ENCODE measurements at places on chromosomes 3 and 15.

GRCh38 chr3:168162172-168162571 lies 66.4 kb upstream of the GOLIM4 start:
- no peak for DNase-seq

GRCh38 chr3:104281713-104282112 lies 1085.0 kb upstream of the ALCAM start:
- no peak for DNase-seq

GRCh38 chr3:43765521-43765971 lies 74.8 kb downstream of the ABHD5 start:
- DNase-seq, result no peak

DNA sequence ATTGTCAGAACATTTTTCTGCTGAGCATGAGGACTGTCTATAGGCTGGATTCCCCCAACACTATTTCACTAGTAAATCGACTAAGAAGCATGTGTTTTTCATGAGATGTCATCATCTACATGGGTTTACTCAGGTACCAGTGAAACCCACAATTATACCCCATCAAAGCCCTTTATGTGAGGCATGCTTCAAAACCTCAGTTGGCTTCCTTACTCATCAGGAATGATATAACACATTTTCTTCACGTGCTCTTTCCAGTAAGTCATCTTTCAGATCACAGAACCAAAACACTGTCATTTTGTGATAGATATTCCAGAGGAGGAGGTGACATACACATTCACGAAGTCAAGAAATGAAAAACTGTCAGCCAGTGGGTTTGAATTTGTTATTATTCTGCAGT lies 116.5 kb downstream of the ANO10 start:
- DNase-seq, result no peak

- no peak for DNase-seq
These were observed 38.6 kb downstream of the SCN5A start for GRCh38 chr3:38610934-38611333.

- DNase-seq, result no peak
These were observed 356.7 kb upstream of the UMPS start for GRCh38 chr3:124373524-124373923.

GRCh38 chr3:115108614-115109013 lies 38.5 kb downstream of the ZBTB20 start:
- no peak for DNase-seq

DNA sequence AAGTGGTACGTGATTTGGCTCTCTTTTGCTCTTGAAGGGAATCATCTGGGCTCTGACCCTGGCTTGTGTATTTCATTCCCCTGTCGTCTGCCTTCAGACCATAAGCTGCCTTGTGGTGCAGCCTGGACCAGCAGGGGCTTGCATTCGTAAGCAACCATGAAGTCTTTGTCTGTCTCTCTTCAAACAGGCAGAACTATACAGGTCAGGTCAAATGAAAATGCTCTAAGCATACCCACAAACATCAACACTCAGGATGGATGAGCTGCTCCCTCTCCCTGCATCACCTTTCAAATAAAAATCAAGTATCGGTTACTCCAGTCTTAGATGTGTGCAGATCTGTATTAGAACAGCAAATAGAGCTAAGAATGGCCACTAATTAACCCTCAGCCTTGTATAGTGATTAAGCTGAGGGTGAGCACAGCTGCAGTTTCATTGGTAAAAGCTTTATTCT lies 268.6 kb upstream of the UBE2E1 start:
- no peak for DNase-seq

GRCh38 chr3:157086060-157086750 lies 73.7 kb downstream of the CCNL1 start:
- DNase-seq, result no peak

GRCh38 chr3:127679534-127680145 lies 6.9 kb downstream of the ABTB1 start:
- peak; percentile 7 for DNase-seq

GRCh38 chr15:63928185-63928842 lies 94.6 kb upstream of the HERC1 start:
- no peak for DNase-seq

DNA sequence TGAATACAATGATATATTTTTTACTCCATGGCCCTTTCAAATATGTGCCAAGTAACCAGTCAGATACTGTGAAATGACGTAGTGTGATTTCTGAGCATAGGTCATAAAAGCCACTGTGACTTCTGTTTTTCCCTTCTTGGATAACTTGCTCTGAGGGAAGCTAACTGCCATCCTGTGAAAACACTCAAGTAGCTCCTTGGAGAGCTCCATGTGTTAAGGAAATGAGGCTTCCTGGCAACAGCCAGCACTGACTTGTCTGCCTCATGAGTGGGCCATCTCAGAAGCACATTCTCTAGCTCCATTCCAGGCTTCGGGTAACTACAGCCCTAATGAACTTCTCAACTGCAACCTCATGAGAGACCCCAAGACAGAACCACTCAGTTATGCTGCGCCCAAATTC lies 9.5 kb upstream of the CCDC80 start:
- no peak for DNase-seq

- DNase-seq, result peak; percentile 84
These were observed 3.2 kb downstream of the ZDHHC19 start for GRCh38 chr3:196207833-196208607.

DNA sequence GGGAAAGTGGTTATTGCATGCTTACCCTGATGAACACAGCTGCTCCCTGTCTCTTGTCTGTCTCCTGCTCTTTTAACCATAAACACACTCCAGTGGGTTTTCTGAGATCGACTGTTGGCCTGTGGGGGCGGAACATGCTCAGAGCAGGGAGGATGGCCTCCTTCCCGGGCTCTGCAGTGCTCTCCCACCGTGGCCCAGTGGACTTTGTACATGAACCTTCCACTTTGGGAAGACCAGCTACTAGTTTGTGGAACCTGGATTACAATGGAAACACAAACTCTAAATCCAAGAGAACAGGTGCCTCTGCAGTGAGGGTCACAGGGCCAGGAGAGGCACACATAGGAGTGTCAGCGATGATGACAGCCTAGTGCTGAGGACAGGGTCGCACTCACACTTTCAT lies 56.5 kb downstream of the KLF13 start:
- DNase-seq, result no peak

GRCh38 chr3:54630101-54630623 lies 297.7 kb downstream of the LRTM1 start:
- no peak for DNase-seq

- DNase-seq, result no peak
These were observed 162.5 kb downstream of the FMN1 start for GRCh38 chr15:33032053-33032452.

GRCh38 chr3:47404955-47405790 lies 24.4 kb downstream of the PTPN23 start:
- no peak for DNase-seq

DNA sequence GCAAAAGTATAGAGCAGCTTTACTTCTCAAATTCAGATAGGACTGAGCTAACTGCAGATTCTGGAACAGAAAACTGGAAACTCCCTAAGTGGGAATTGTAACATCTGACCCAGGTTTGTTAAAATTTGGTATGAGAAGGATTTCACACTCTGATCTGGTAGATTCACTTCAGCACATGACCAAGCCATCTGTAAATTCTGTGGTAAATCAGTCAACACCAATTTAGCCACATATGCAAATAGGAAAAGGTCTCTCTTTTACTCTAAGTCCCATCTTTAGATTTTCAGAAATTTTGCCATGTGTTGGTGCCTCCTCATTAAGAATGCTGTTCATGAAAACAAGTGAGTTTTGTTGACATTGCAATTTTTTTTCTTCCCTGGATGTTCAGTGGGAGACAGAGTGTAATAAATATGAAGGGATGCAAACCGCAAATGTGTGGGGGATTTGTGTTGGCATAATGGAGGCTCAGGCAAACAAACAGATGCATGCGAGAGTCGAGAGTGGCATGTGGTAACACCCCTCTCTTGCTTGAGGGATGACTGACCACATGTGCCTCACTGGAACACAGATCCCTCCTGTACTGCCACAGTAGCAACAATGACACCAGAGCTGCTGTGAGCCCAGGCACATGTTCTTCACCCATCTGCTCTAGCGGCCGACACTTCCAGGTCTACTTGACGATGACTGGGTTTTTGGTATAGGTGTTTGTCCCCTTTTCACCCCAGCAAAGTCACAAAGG lies 146.6 kb downstream of the FEZF2 start:
- DNase-seq, result no peak

GRCh38 chr3:16801698-16802097 lies 83.1 kb upstream of the PLCL2 start:
- DNase-seq, result no peak

DNA sequence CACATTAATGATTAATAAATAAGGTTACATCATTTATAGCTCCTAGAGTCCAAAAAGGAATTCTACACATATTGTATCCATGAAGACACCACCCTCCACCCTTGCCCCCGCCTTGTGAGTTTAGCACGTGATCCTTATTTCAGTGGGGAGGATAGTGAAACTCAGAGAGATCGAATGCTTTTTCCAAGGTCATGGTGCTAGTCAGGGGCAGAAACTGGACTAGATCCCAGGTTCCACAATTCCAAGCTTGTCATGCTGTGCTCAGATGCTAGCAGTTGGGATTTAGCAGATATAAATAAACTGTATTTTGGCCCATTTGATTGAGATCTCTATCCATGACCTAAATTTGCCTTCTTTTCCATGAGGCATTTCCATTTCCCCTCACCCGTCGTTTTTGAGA lies 227.4 kb upstream of the THRB start:
- no peak for DNase-seq

GRCh38 chr15:86796521-86796920 lies 716.9 kb downstream of the AGBL1 start:
- DNase-seq, result no peak

- no peak for DNase-seq
These were observed 202.0 kb upstream of the IL12A start for GRCh38 chr3:159786489-159787177.

GRCh38 chr3:55782351-55782750 lies 295.2 kb upstream of the WNT5A start:
- DNase-seq, result no peak

DNA sequence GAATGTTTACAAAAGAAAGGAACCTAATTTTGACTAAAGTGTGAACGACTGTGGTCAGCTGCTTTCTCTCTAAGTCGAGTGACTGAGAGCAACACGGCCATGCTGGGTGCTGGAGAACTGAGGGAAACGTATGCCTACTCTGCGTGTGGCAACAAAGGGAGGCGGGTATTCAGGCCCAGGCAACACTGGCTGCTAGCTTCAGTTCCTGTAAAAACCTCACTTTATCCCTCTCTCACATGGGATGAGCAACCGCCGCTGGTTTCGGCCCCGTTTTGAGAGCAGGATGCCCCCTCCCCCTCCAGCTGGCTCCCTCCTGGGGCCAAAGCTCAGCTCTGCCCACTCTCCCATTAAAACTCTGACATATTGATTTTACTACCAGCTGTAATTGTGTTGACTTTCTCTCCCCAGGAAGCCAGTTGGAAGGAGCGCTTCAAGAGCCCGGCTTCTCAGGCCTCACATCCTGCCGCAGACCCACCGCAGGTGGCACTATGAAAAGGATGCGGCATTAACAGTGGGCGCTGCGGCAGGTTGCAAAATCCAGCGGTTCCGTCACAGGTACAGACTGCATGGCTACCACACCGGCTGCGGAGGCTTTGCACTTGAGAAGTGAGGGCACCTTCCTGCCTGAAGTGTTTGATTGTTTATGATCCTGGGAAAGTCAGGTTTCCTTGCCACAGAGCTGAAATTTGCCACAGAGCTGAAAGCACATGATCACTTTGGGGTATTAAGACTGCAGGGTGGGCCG lies 12.7 kb downstream of the PLXND1 start:
- peak; percentile 47 for DNase-seq

DNA sequence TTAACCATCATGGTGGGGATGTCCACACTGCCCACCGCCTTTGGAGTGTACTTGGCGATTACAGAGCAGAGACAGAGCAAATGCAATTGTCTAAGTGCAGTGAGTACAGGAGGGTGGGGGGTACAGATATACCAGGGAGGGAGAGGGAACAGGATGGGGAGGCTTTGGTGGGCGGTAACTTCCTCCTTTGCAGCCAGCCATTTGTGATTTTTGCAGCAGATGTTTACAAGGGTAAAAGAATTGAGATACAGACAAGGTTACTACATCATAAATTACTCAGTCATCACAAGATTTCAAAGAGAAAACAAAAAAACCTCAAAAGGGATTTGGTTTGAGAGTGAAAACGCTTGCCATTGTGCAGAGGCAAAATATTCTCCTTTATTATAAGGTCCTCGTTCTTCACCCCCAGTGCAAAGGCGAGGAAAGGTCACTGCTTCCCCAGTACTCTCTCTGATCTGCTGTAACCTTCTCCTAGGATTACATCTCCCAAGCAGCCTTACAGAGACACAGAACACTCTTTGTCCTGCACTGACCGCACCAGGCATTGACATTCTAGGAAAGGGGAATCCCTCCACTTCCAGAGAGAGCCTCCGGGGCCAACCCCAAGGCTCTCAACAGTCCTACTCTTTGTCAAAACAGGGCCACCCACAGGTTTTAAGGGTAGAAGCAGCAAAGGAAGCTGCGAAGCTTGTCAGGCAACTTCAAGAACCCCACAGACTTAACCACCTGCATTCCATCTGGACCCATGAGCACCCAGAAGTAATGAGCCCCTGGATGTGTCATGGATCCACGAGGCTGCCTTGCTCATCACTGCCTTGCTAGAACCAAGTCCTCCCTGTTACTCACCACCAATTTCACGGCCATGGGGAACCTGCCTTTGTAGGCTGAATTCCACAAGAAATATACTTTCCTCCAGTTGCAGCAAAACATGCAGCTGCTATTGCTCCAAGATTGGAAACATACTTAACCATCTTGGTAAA lies 117.3 kb downstream of the ADAMTS17 start:
- DNase-seq, result no peak

DNA sequence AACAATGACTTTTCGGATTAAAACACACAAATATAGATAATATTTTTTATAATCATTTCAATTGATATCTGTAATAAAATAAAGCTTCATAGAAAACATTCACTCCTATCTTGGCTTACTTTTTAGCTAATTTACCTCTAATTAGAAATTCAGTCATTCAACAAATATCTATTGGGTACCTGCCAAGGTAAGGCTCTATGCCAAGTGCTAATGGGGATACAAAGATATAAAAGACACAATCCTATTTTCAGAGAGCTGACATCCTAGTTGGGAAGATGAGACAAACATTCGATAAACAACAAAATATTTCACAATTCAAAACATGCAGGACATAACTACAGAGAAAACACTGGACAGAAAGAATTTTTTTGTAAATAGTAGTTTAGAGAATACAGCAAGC lies 63.3 kb downstream of the ULK4 start:
- DNase-seq, result no peak

GRCh38 chr3:151452841-151453240 lies 8.0 kb downstream of the IGSF10 start:
- no peak for DNase-seq

DNA sequence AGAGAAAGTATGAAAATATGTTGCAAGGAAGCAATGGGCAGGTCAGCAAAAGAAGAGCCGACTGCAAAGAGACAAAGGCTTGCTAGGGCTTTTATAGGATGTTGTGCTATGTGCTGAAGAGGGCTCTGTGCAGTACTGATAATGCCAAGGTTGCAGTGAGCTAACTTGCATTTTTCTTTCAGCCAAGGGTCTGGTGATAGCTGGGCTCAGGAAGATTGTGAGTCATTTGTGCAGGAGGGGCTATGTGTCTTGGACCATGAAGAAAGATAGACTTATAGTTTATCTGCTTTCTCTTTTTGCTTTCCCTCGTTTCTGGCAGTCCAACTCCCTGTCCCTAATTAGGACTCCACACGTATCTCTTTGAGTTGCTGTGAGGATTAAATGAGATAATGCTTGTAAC lies 64.5 kb upstream of the LRIG1 start:
- DNase-seq, result no peak
